PC-9 (cell line): ENCODE measurements at places on chromosomes 6 and 20. TPM values are rescaled to one million over a fixed set of nuclear protein-coding genes. Genes with fewer than 3 reads are reported as not detected.

- peaks cover 6% of the 10 kb centered on the region; the same call in 1 of the 2 replicates for H3K27me3 ChIP-seq
- peaks cover under 1% of the 10 kb centered on the region; the same call in 1 of the 2 replicates for H3K4me1 ChIP-seq
- H3K36me3 ChIP-seq: no peaks in the 10 kb centered on the region
Measured at GRCh38 chr6:28485482-28485881, 30.1 kb downstream of the GPX6 start.

CCDC170 gene
- 0.98 and 1.6 TPM in 2 replicates for total RNA-seq

GPLD1 gene
- total RNA-seq: 1.7 and 2.0 TPM in 2 replicates

DNA sequence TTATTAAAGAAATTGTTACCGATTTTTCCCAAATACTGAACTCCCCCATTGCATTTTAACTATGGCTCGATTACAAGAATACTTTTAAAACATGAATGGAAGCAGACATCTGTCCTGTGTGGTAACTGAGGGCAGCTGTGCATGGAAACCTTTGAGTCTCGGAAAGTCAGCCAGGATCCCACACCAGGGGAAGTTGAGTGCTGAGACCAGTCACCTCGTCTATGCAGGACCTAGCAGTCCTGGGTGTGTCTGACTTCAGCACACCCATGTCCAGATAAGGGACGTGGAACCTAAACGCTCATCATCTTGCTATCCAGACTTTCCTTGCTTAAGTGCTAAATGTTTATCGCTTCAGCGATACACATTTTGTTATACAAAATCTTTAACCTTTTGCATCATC is 6.1 kb downstream of the RIN2 start:
- H3K4me3 ChIP-seq: no peak overlapping the region
- peaks cover 76% of the 10 kb centered on the region for H3K4me1 ChIP-seq
- no peak overlapping the region for H3K27ac ChIP-seq
- no peaks in the 10 kb centered on the region for H3K27me3 ChIP-seq

- no peaks in the 10 kb centered on the region for H3K4me1 ChIP-seq
- no peak for DNase-seq
- no peaks in the 10 kb centered on the region for H3K27me3 ChIP-seq
- H3K4me3 ChIP-seq: no peak overlapping the region
- no peak overlapping the region for H3K27ac ChIP-seq
Measured at GRCh38 chr20:11671015-11671511, 246.6 kb upstream of the BTBD3 start.

DNA sequence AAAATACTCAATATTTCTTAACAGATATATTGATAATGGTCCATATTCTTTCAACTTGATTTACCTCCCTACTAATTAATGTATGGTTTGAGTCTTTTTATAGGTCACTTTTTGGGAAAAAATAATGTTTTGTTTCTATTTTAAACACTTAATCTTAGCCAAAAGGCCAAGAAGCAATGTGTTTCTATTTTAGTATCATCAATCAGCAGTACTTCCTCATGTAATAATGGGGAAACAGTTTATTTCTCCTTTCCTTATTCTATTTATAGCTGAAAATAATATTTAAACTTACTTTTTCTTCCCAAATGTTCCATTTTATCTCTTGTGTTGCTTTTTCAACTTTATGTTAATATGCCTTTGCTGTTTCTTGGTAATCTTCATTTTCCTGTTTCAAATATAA is 295.1 kb downstream of the ALDH8A1 start:
- peaks cover 10% of the 10 kb centered on the region for H3K4me1 ChIP-seq
- H3K36me3 ChIP-seq: no peaks in the 10 kb centered on the region
- H3K27ac ChIP-seq: no peak overlapping the region

DNA sequence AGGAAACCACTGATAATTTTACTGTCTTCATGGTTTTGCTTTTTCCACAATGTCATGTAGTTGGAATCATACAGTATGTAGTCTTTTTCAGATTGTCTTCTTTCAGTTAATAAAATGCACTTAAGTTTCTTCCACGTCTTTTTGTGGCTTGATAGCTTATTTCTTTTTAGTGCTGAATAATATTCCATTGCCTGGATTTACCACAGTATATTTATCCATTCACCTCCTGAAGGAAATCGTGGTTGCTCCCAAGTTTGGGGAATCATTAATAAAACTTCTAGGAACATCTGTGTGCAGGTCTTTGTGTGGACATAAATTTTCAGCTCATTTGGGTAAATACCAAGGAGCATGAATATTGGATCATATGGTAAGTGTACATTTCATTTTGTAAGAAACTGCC is 38.8 kb upstream of the ZNFX1 start:
- H3K27me3 ChIP-seq: peaks cover 2% of the 10 kb centered on the region; the same call in 1 of the 2 replicates
- no peak overlapping the region for H3K4me3 ChIP-seq
- H3K36me3 ChIP-seq: no peaks in the 10 kb centered on the region

DNA sequence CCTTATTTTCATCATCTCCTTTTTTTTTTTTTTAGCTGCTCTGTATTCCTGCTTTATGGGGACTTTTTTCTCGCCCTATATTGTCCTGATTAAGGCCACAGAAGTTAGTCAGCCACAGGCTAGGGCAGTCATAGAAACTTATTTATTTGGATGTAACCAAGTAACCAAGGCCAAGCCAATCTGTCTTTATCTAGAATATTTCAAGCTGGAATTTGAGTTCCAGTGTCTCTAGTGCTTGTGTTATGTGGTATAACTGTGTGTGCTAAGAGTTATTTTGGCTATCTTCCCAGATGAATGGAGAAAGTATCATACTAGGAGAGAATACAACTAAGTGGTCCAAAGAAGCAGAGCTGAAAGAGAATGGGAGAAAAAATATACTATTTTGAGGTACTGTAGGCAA is 751.5 kb downstream of the CBLN4 start:
- H3K27me3 ChIP-seq: no peaks in the 10 kb centered on the region
- no peak overlapping the region for H3K27ac ChIP-seq
- no peaks in the 10 kb centered on the region for H3K4me1 ChIP-seq
- no peaks in the 10 kb centered on the region for H3K36me3 ChIP-seq
- DNase-seq: no peak
- no peak overlapping the region for H3K4me3 ChIP-seq

GRCh38 chr6:123323452-123324329 is 313.1 kb downstream of the TRDN start:
- DNase-seq: no peak
- H3K27me3 ChIP-seq: no peaks in the 10 kb centered on the region
- H3K4me3 ChIP-seq: no peak overlapping the region

MOG gene
- not detected in 2 replicates for total RNA-seq

DNA sequence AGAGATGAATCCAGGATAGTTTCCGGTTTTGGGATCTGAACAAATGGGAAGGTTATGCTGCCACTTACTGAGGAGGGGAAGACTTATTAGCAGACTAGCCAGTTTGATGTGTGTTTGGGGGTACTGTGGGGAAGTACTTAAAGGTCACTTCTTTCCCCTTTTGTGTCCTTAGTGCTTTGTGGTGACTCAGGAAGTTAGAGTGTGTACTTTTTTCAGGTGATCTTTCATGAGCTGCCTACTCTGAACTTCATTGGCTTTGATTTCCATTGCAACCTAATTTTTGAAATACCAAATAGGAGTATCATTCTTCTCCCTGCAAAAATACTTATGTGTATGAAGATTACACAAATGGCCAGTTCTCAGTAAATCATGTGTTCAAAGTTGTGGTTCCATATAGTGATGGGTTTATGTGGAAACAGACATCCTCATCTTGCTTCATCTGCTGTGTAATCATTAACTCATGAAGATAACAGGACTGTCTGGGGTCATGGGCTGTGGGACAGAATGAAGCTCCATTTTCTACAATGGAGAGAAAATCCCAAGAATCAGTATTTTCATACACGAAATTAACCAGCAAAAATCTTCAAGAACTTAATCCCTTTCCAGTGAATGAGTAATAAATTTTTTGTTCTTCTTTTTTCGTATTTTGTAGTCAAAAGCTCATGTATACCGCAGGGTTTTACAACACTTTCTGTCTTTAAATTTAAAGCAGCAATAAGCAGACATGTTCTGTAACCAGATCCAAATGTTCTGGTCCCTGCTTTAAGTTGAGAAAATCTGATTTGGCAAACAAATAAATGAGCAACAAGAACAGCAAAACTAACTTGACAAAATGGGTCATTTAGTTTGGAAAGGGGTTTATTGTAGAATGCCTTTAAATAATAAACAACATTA is 272.2 kb upstream of the FLRT3 start:
- no peak overlapping the region for H3K4me3 ChIP-seq
- DNase-seq: no peak
- H3K36me3 ChIP-seq: no peaks in the 10 kb centered on the region
- H3K27ac ChIP-seq: no peak overlapping the region
- H3K4me1 ChIP-seq: no peaks in the 10 kb centered on the region

ZNF318 gene
- total RNA-seq: 14.9 and 17.1 TPM in 2 replicates

GRCh38 chr6:89542081-89542857 is 96.3 kb downstream of the LYRM2 start:
- H3K36me3 ChIP-seq: no peaks in the 10 kb centered on the region
- no peaks in the 10 kb centered on the region for H3K27me3 ChIP-seq
- no peak overlapping the region for H3K27ac ChIP-seq
- DNase-seq: no peak
- no peaks in the 10 kb centered on the region for H3K4me1 ChIP-seq
